ENCODE measurements at places on chromosomes 7 and 10. TPM values are rescaled to one million over a fixed set of nuclear protein-coding genes. Genes with fewer than 3 reads are reported as not detected.

DNA sequence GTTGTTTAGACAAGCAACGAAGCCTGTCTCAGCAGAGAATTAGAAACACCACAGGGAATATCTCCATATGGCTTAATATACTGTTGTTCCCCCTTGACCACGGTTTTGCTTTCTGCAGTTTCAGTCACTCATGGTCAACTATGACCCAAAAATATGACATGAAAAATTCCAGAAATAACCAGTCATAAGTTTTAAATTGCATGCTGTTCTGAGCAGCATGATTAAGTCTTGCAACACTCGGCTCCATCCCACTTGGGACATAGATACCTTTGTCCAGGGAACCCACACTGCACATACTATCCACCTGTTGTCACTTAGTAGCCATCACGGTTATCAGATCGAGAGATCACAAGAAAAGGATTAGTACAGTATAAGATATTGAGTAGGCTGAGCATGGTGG, 60.7 kb upstream of the FOXK1 start:
- DNase-seq: no peak

- DNase-seq: no peak
These were observed 7.1 kb upstream of the BTBD16 start for GRCh38 chr10:122263971-122264370.

DNA sequence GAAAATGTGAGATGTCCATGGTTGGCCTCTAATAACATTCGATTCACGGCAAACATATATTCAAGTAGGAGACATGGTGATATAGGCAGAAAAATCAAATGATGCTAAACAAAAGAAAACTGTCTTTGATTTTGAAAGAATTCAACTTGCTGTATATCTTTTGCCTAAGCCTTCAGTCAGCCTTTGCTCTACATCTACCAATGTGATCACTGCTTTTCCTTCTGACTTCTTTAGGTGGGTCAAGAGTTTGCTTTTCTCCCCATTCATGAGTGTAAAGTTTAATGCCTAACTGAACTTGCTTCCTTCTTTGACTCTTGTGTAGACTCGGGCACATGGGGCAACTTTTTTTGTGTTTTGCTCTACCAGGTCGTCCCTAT, 417 bp upstream of the HIF1AN start:
- no peak for DNase-seq

- DNase-seq: no peak
These were observed 1.6 kb upstream of the CDK13 start for GRCh38 chr7:39948375-39948955.

GRCh38 chr10:124651402-124651891, 92.7 kb downstream of the FAM53B start:
- DNase-seq: no peak

Gene COL13A1
- 1.0 TPM for total RNA-seq

Gene RGR
- not detected for total RNA-seq

Measured in colonic mucosa (tissue), 4 donors.